GM19239 (cell line): ENCODE measurements at places on chromosomes 5 and 9.

DNA sequence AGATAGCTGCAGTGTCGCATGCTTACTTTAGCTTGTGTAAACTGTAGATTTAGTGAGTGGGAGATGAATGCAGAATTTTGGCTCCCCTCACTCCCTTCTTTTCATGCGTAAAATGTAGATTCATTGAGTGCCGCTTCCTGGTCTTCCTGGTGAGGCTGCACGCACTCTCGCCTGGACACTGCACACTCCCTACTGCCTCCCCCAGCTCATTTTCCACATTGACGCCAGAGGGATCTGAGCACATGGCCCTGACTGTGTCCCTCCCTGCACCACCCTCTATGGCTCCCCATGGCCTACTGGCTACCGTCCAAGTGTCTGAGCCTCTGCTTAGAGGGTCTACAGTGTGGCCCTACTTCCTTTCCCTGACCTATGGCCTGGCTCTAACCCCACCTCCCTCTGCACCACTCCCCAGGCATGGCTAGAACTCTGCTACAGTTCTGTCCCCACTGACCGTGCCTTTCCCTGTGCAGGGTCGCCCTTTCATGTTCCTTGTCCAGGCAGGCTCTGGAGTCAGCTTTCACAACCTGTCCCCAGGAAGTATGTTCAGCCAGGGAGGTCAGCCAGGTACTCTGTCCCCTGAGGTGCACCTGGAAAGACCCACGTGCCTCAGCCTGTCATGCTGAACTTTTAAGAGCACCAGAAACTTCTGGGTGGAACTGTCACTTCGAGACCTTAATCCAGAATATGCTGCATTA, 160.6 kb downstream of the COL23A1 start:
- no peak for DNase-seq

GRCh38 chr5:43675357-43675756, 72.4 kb downstream of the NNT start:
- no peak for DNase-seq

DNA sequence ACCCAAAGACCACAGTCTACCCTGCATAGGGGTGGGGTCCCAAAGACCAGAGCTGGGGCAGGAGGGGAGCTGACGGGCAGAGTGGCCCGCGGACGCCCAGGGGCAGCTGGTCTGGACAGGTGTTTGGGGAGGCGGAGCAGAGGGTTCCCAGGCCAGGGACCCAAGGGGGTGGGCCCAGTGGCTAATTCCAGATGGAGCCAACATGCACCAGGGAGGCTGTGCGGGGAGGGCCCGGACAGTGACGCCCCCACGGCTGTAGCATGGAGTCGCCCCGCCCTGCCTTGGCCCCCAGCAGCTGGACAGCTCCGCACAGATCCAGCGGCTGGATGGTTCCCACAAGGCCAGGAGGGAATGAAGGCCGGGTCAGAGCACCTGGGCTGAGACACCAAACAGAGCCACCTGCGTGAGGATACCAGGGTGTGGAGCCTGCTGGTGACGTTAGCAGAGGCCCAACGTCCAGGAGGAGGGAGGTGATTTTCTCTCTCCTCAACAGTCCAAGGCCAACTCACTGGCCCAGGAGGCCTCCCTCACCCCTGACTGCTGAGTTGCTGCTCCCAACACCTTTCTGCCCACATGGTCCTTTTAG, 55.3 kb upstream of the EGFL7 start:
- no peak for DNase-seq

GRCh38 chr5:150777685-150778084, 872 bp upstream of the SMIM3 start:
- no peak for DNase-seq

GRCh38 chr5:178221282-178221681, 11.3 kb downstream of the PHYKPL start:
- DNase-seq: no peak

- no peak for DNase-seq
These were observed 26.0 kb downstream of the ACTBL2 start for GRCh38 chr5:57456531-57457135.

DNA sequence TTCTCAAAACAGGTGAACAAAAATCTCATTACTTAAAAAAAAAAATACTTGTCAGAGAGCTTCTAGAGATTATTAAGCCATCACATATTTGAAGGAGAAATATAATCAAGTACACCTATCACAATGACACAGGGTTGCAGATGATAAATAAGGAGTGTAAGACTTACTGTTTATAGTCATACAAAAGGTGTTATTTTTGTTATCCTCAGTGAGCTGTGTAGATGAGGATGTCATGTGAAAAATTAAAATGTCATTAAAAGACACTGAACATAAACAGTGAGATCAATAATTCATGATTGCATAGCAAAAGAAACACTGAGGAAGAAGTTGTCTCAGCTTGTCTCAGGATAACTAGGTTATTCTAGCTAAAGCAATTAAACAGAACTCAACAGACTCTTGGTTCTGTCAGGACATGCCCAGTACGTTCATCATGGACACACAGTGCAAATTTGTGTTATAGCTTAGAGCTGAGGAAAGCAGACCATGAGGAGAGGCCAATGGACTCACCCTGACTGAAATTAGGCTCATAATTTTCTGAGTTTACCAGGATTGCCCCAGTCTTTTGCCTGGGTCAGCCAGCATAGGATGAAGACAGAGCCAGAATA, 1162.6 kb upstream of the C9orf72 start:
- no peak for DNase-seq
